ENCODE measurements at places on chromosomes 16 and 17.

DNA sequence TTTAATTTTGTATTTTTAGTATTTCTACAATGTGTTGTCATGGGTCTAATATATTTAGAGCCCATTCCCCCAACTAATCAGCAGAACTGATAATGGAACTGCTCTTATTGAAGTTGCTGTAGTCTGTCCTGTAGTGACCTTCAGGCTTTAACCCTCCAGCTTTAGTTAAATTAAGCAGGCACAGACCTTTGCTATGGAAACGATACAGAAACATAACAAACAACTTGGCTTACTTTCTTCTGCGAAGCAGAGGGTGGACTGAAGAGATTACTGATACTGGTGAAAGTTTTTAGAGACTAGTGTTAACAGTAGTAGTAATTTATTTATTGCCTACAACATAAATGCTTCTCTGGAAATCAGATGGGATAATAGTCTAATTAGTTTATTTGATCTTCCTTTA, 61.4 kb downstream of the NFATC3 start:
- DNase-seq: no peak

- no peak for DNase-seq
Observed at GRCh38 chr16:27248036-27248435, 20.5 kb downstream of the NSMCE1 start.

DNA sequence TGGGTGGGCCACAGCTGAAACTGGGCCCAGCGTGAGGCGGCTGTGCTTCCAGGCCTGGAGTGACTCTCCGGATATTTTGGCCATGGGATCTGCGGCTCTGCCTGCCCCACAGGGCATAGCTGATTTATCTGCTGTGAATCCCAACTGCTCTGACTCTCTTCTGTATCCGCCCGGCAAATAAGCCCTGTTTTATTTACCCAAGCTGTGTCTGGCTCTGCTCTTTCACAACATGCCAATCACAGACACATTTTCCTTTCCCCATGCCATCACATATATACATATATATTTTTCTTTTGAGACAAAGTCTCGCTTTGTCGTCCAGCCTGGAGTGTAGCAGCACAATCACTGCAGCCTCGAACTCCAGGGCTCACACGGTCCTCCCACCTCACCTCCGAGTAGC, 33.3 kb downstream of the GTF3C1 start:
- DNase-seq: no peak

GRCh38 chr17:28330671-28331070, 4.6 kb downstream of the IFT20 start:
- peak; percentile 59 for DNase-seq

- no peak for DNase-seq
Observed at GRCh38 chr17:81540676-81541027, 11.5 kb downstream of the FAAP100 start.

All from osteocyte (in vitro differentiated cells).